Head of caudate nucleus (tissue), 42 donors: ENCODE measurements at places on chromosomes 2 and 18.

- no peak for DNase-seq
Measured at GRCh38 chr18:43789234-43790000, 512.1 kb upstream of the SYT4 start.

GRCh38 chr2:71778514-71778913, 325.2 kb downstream of the DYSF start:
- DNase-seq, result no peak

GRCh38 chr2:203951366-203951902, 14.9 kb downstream of the ICOS start:
- DNase-seq, result no peak

DNA sequence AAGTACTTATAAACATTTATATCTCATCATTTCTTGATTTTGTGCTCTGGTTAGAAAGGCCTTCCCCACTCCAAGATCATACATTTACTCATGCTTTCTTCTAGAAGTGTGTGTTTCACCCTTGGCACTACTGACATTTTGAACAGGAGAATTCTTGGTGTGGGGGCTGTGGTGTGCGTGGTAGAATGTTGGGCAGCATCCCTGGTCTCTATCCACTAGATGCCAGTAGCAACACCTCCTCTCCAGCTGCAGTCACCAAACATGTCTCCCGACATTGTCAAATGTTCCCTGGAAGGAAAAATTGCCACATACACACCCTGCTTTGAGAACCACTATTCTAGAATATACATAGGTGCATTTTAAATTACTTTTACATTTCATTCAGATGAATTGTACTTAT, 8.7 kb upstream of the TGIF1 start:
- DNase-seq, result peak; percentile 49

DNA sequence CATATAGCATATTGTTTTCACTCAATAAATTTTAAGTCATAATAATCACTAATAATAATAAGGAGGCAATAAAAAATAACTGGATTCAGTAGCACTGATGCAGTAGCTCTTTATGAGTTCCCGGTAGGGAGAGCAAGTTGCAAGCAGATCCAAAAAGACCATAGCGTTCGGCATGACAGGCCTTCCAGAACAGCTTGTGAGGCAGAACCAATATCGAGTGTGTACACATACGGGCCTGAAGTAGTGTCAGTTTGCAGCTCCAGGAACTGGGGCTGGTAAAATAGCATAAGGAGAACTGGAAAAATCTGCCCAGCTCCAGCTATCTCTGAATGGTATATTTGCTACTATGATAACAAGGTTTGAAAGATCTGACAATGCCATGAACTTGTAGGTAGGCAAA, 1607.8 kb upstream of the PIK3C3 start:
- no peak for DNase-seq

- DNase-seq, result no peak
Measured at GRCh38 chr2:175036582-175037018, 31.4 kb upstream of the CHN1 start.

GRCh38 chr2:197131558-197131855, 179.1 kb downstream of the ANKRD44 start:
- DNase-seq, result no peak
